ENCODE measurements at places on chromosomes 11 and 22. TPM values are rescaled to one million over a fixed set of nuclear protein-coding genes. Genes with fewer than 3 reads are reported as not detected.

Gene OR5P2
- total RNA-seq, result not detected

Gene NRGN
- total RNA-seq, result 0.36 TPM

Gene MS4A4A
- total RNA-seq, result not detected

Gene SPI1
- total RNA-seq, result not detected

Gene KDM4F
- not detected for total RNA-seq

Gene C11orf97
- total RNA-seq, result not detected

Gene INPP5J
- not detected for total RNA-seq

Gene SMIM35
- not detected for total RNA-seq

Gene DCUN1D5
- total RNA-seq, result 58.7 TPM

Gene NOX4
- total RNA-seq, result 0.97 TPM

Gene CDHR5
- not detected for total RNA-seq

Gene CALCB
- total RNA-seq, result not detected

Gene KCNJ1
- total RNA-seq, result not detected

Gene DGCR6
- 1.4 TPM for total RNA-seq

Gene KRTAP5-11
- total RNA-seq, result not detected

Gene ANGPTL5
- total RNA-seq, result not detected

Gene KRTAP5-10
- not detected for total RNA-seq

Gene NNMT
- total RNA-seq, result 821 TPM

Gene RTN4R
- 0.54 TPM for total RNA-seq

Gene TIMM10
- total RNA-seq, result 35.6 TPM

Gene SLC1A2
- total RNA-seq, result 0.81 TPM

Gene CCDC15
- total RNA-seq, result 0.97 TPM

Gene TIRAP
- 3.8 TPM for total RNA-seq

Gene EHF
- not detected for total RNA-seq

Gene KLHDC7B
- not detected for total RNA-seq

Gene HOATZ
- not detected for total RNA-seq

Gene MS4A1
- total RNA-seq, result not detected

Gene C1QTNF5
- total RNA-seq, result 24.2 TPM

Gene MYOD1
- total RNA-seq, result not detected

Data from cardiac atrium fibroblast (primary cell).